NCI-H69 (cell line): ENCODE measurements at places on chromosomes 3 and 15.

DNA sequence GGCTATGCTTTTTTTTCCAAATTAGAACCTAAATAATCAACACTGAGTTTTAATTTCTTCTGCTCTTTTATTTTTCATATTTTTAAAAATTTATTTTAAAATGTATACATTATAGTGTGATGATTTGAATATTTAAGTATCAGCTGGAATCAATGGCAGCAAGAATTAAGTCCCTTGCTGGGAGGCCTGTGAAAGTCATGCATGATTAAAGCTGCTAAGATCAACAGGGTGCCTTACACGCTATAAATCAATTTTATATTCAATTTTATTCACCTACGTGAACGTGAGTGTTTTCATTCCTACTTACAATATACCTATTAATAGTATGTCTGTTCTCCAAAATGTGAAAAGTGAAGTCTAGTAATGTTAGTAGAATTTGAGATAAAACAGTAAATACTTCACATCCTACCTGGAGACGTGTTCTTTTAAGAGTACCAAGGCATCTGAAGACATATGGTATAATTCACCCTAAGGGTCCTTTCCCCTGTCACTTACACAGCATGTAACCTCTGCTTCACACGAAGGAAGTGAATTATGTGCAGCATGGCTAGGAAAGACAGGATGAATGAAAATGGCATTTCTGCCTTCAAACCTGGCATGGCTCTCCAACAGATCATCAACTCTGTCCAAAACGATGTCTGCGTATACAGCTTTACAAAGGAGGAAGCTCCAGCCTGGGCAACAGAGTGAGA, 640.4 kb upstream of the ROBO1 start:
- DNase-seq, result peak; percentile 72

- no peak for DNase-seq
These were observed 47.0 kb downstream of the PSMD6 start for GRCh38 chr3:63976161-63976871.

GRCh38 chr15:100055821-100056220, 286.0 kb downstream of the ADAMTS17 start:
- DNase-seq, result no peak

- peak; percentile 79 for DNase-seq
These were observed 771.4 kb upstream of the CFAP20DC start for GRCh38 chr3:59821274-59821673.

DNA sequence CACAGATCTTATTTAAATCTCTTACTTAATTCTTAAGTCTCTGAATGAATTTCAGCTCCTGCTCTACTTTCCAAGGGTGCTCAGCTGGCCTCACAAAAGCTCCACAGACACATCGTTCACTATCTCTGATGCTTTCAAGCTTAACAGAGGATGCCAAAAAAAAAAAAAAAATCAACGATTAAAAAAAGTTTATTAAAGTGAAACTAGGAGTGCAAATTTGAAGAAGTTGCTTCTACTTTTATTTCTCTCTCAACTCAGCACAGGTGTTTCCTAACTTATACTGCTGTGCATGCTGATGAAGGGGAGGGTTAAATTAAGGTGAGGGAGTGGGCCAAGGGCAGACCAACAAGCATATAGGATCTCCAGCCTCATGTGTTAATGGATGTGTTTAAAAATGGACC, 157.2 kb downstream of the TIGIT start:
- no peak for DNase-seq

GRCh38 chr3:164479978-164480377, 598.3 kb downstream of the SI start:
- DNase-seq, result peak; percentile 43

- DNase-seq, result no peak
These were observed 17.3 kb downstream of the KPNA1 start for GRCh38 chr3:122497425-122497824.

DNA sequence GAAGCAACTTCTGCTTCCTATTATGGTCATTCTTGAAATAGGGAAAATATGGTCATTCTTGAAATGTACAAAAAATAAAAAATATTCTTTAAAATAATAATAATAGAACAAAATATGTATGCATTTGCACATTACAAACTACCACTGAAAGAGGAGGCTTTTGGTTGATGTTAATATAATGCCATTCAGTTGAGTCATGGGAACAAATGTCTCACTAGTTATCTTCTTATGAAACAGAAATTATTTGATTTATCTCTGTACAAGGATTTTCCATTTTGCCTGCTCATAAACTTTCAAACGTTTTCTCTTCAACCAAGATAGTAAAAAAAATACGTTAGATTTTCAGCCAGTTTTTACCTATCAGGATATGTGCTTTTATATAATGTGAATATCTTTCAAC, 1662.7 kb downstream of the OTOL1 start:
- no peak for DNase-seq

DNA sequence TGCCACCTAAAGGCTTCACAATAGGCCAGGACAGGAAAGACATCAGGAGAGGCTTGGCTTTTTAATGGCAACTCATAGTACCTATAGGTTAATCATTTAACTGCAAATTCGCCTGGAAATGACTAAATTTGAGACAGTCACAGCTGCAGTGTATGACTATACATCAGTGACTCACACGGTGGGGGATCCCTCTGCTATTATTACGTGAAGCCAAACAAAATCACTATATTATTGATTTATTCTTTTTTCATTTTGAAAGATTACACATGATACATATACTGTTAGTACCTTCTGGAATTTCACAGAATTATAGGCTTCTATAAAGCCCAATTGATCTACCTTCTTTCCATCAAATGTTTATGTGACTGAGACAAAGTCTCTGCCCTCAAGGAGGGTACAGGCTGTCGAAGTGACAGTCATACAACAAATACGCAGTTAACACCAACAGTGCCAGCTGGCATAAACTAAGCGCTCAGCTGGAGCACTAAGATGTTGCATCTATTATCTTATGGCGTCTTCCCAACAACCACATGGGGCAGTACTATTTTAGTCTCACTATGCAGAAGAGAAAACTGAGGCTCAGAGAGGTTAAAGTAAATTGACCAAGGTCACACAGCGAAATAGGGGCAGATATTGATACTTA, 82.0 kb upstream of the LMOD3 start:
- DNase-seq, result no peak

DNA sequence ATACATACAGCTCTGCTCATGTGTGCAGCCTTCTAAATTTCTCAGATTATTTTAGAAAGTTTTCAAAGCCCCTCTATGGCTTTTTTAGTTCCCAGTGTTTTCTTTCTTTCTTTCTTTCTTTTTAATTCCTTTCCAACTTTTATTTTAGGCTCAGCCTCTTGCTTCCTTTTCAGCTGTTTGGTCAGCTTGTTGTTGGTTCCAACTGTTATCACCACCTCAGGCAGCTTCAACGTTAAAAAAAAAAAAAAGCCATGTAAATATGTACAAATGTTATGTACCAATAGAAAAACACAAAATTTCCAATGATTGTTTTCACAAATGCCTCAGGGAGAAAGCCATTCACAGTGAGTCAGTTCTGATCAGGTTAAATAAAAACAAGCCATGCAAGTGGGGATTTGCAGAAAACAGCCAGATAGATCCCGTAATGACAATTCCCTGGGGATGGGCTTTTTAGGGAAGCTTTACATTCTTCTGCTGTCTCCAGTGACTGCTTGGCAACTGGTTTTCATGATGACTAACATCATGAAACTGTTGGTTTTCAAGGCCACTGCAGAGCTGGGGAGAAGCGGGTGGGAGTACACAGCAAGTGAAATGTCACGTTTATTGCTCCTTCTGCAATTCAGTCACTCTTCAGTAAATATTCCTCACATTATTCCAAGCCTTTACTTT, 908.4 kb downstream of the EPHA3 start:
- DNase-seq, result peak; percentile 18

GRCh38 chr3:103511891-103512290, 1077.1 kb downstream of the ZPLD1 start:
- DNase-seq, result peak; percentile 19

GRCh38 chr3:18725668-18726407, 300.7 kb upstream of the SATB1 start:
- DNase-seq, result no peak

GRCh38 chr3:47782446-47783308, 984 bp upstream of the SMARCC1 start:
- no peak for DNase-seq

DNA sequence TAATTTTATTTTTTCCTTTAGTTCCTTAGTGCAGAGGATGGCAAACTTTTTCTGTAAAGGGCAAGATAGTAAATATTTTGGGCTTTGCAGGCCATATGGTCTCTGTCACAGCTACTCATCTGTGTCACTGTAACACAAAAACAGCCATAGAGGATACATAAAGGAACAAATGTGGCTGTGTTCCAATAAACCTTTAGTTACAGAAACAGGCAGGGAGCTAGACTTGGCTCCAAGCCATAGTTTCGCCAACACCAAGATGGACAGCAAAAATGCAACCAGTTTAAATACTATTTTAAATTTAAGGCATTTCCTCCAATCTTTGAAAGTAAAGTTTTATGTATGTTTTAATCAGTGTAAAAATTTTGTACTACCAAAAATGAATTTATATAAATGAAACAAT, 753.4 kb downstream of the FHIT start:
- DNase-seq, result peak; percentile 91

DNA sequence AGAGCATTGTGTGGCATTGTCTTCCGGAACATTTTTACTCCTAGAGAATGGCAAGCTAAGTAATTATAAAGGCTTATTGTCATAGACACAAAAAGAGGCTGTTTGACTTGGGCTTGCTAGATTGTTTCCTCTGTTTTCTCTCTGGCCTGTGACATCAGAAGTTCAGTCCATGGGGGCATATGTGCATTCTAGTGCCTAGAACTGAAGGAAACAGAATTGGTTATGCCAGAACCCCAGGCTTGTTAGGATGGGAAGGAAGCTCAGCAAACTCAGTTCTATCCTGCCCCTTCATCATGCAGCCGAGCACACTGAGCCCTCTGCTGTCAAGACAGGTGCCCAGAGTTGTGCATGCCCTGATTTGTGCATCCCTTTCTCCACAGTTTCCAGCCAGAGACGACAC, 131.3 kb downstream of the PDE8A start:
- no peak for DNase-seq

GRCh38 chr3:14719006-14719405, 44.1 kb downstream of the C3orf20 start:
- DNase-seq, result no peak

- no peak for DNase-seq
These were observed 13.5 kb downstream of the CDCP1 start for GRCh38 chr3:45132568-45133211.

DNA sequence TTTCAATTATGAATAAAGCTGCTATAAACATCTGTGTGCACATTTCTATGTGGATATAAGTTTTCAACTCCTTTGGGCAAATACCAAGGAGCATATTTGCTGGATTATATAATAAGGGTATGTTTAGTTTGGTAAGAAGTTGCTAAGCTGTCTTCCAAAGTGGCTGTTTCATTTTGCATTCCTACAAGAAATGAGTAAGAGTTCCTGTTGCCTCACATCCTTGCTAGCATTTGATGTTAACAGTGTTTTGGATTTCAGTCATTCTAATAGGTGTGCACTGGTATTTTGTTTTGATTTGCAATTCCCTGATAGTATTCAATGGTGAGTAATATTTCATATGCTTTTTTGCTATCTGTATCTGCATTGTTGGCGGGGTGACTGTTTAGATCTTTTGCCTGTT, 120.7 kb upstream of the MDFIC2 start:
- no peak for DNase-seq

DNA sequence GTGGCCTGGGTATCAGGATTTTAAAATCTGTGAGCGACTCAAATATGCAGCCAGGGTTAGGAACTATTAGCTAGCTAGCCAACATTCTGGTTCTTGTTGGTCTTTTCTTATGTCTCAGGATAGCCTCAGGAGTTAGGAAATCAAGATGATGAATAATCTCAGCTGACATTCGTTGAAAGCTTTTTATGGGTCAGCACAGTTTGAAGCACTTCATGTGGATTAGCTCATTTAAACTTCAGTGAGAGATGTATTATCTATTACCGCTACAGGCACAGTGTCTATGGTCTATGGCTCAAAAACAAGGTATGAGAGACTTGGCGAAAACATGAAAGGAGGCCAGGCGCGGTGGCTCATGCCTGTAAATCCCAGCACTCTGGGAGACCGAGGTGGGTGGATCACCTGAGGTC, 187.5 kb upstream of the THRB start:
- no peak for DNase-seq

DNA sequence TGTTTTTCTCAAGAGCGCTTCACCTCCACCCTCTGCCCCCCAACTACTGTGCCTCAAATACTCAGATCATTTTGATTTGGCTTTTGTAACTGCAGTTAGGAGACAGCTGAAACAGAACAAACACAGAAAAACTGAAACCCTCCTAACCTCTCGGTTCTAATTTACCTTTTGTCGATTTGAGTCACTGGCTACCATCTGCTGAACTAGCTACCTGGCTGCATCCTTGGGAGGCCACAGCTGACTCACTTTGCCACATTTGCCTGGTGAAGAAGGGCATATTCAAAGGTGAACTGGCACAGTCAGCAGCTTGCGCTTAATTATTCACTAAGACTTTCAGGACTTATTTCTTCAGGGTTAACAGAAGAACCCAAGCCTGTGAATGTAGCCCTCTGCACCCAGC, 117.7 kb downstream of the FOXB1 start:
- no peak for DNase-seq

DNA sequence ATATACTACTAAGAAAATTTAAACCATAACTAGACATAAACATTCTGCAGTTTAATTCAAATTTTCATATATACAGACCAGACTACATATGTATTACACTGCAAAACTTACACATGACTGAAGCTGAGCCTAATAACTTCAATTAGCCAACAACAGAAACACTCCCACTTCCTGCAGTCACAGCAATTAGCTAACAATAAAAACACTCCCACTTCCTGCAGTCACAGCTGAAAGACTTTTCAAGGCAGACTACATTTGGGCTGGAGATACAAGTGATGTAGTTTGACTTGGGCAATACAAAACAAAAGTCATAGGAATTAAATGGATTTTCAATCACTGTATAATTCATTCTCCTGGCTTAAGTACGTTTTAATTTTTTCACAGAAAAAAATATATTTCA, 10.3 kb downstream of the TM2D3 start:
- peak; percentile 84 for DNase-seq

- no peak for DNase-seq
These were observed 126.8 kb upstream of the GOLGA6L4 start for GRCh38 chr15:84108728-84109127.

DNA sequence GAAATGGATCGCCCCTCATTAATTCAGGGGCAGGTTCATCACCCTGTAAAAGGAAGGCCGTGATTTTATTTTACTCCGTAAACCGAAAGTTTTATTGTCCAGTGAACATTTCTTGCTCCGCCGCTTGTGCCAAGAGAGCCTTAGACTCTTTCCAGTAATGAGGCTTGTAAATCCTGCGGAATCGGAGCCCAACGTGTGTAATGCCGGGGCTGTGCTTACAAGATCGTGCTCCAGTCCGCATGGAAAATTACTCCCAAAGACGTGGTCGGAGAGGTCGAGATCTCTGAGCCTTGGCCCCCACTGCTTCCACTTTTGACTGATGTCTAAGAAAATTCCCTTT, 649 bp upstream of the PLOD2 start:
- DNase-seq, result peak; percentile 69

GRCh38 chr3:45960289-45960688, 17.0 kb downstream of the CXCR6 start:
- no peak for DNase-seq

GRCh38 chr3:3189102-3189727, 9.7 kb upstream of the CRBN start:
- DNase-seq, result no peak

- peak; percentile 12 for DNase-seq
These were observed 305.2 kb upstream of the SEMA6D start for GRCh38 chr15:47412136-47412535.

GRCh38 chr15:77865701-77866100, 211.8 kb downstream of the TBC1D2B start:
- no peak for DNase-seq

- no peak for DNase-seq
These were observed 195.8 kb downstream of the MTHFS start for GRCh38 chr15:79700951-79701480.

- DNase-seq, result no peak
These were observed 56.1 kb upstream of the GK5 start for GRCh38 chr3:142281474-142281873.
